ENCODE measurements at places on chromosomes 6 and 20. TPM values are rescaled to one million over a fixed set of nuclear protein-coding genes. Genes with fewer than 3 reads are reported as not detected.

WDR27 gene
- total RNA-seq, result 27.0 TPM

SMOC2 gene
- total RNA-seq, result not detected

BCAS4 gene
- total RNA-seq, result 28.0 TPM

HLA-DQB1 gene
- total RNA-seq, result 24.5 TPM

SLC32A1 gene
- total RNA-seq, result not detected

MICA gene
- total RNA-seq, result 48.8 TPM

MAP1LC3A gene
- 72.5 TPM for total RNA-seq

TUBB2B gene
- 287 TPM for total RNA-seq

ANKRD66 gene
- total RNA-seq, result not detected

MAS1L gene
- total RNA-seq, result not detected

FOXC1 gene
- total RNA-seq, result 26.2 TPM

SIM1 gene
- 2.0 TPM for total RNA-seq

ARMH2 gene
- total RNA-seq, result not detected

OXT gene
- total RNA-seq, result not detected

GSTA2 gene
- not detected for total RNA-seq

ELOVL2 gene
- total RNA-seq, result 0.27 TPM

SLC25A27 gene
- total RNA-seq, result 0.68 TPM

NRM gene
- 10.4 TPM for total RNA-seq

ARMC12 gene
- 0.29 TPM for total RNA-seq

HLA-DQB2 gene
- total RNA-seq, result not detected

TPX2 gene
- 16.0 TPM for total RNA-seq

ENPP4 gene
- total RNA-seq, result 9.8 TPM

FAM184A gene
- total RNA-seq, result 4.0 TPM
